AG09309 (cell line): ENCODE measurements at places on chromosomes 3 and 15.

- DNase-seq = no peak
Measured at GRCh38 chr15:27427276-27427675, 456.3 kb downstream of the GABRG3 start.

DNA sequence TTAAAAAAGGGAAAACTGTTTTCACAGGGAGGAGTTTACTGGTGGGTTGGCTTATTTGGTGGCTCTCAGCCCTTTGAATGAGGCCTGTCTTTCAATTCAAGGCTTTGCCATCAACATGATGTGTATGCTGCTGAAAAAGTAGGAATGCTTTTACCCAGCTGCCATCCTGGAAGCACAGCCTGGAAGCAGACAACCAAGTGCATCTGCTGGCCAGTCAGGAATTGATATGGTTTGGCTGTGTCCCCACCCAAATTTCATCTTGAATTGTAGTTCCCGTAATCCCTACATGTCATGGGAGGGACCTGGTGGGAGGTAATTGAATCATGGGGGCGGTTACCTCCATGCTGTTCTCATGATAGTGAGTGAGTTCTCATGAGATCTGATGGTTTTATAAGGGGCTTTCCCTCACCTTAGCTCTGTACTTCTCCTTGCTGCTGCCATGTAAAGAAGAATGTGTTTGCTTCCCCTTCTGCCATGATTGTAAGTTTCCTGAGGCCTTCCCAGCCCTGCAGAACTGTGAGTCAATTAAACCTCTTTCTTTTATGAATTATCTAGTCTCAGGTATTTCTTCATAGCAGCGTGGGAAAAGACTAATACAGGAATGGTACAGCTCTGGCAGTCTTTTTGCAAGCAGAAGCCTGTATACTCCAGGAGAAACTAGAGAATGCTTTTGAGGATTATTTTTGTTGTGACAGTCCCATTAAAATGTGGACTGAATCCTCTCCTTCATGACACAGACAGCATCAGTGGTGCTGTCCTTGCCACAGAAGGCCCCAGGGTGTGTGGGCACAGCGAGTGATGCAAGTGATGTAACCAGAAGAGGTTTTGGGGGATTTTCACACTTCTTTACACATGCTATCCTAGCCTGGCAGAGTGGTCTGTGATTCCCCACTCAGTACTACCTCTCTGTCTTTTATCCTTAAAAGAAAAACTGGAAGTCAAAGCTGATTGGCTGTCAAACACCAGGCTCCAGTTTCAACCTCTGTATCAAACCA is 20.0 kb downstream of the PLCL2 start:
- no peak for DNase-seq

- DNase-seq = no peak
Measured at GRCh38 chr3:128113817-128114794, 9.5 kb downstream of the RUVBL1 start.

DNA sequence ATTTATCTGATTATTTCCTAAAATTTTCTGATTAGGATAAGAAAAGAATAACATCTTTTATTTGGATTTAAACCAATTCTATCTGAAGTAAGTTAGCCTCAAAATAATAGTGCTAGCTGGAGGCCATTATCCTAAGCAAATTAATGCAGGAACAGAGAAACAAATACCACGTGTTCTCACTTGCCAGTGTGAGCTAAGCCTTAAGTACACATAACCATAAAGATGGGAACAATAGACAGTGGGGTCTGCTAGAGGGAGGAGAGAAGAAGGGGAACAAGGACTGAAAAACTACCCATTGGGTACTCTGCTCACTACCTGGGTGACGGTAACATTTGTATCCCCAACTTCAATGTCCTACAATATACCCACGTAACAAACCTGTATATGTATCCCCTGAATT is 31.3 kb upstream of the LYSMD4 start:
- DNase-seq = no peak

DNA sequence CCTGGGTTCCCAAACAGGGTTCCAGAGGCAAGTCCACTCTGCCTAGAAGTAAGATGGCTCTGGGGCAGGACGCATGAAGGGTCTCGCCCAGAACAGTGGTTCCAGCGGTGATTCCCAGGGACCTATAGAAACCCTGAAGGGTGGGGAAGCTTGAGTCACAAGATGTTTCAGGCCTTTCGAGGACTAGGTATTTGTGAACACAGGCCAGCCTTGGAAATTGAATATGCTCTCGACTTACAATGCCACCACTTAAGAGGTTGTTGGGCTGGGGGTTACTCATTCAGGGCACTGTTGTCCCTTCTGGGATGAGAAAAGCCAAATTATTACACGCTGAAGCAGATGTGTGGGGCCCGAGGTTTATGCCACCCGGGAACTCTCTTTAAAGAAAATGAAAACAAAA is 152.0 kb downstream of the TJP1 start:
- DNase-seq = no peak

DNA sequence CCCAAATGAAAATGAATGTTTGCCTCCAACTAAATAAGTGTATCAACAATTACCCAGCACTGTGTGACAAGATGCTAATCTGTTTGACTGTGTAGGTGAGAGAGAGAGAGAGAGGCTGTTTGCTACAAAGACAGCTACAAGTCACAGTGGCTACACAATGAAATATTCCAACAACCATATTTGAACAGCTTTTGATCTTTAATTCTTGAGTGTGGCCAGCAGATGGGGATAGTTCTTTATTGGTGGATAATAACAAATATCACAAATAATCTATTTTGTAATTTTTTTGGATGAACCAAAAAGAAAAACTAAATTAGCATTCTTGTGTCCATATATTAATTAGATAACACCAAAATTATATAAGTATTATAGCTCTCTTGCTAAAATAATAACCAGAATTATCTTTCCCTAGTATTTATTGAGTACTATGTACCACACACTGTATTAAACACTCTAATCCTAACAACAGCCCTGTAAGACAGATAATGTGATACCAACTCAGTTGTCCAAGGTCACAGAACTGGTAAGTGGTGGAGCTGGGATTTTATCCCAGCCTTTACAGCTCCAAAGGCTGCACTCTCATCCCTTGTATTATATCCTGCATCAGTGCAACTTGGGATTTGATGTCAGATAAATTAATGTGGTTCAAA is 61.9 kb upstream of the C3orf80 start:
- no peak for DNase-seq

DNA sequence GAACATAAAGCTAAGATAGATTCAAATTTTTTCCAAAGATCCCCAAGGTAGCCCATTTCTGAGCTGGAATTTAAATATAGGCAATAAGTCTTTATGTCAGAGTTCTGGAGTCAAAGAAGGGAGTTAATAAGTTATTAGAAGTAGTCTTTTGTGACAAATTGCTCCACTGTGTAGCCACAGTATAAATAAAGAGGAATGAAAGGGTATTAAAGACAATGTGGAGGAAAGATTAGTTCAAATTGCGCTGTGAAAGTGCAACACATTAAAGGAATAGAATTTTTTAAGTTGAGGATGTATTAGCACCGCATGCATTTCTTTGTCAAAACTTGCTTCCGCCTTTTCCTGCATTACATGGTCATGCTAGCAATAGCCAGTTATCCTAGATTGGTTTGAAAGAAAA is 666.6 kb upstream of the CCDC54 start:
- no peak for DNase-seq

DNA sequence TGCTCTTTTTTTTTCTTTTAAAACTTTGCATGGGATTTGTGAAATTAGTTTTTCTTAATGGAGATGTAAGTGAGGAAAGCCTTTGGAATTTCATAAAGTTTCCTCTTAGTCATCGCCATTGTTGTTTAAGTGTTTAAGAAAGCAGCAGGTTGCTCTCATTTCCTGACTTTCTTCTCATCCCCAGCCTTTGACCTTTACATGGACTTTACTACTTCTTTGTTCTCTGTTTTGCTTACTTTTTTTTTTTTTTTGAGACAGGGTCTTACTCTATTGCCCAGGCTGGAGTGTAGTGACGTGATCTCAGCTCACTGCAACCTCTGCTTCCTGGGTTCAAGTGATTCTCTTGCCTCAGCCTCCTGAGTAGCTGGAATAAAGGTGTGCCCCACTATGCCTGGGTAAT is 38.6 kb downstream of the FBXL2 start:
- DNase-seq = peak; percentile 24

DNA sequence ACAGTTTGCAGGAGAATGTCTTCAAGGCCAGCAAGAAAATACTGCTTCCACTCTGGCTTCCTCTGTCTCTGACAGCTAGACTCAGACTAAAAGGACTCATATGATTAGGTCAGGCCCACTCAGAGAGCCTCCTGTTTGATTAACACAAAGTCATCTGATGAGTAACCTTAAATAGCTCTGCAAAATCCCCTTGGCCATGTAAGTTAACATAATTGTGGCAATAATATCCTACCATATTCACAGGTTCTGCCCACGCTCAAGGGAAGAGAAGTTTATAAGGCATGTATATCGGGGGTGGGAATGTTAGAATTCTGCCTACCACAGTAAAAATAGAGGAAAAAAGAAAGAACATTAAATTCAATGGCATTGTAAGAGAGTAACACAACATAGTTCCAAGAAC is 20.6 kb upstream of the HHATL start:
- DNase-seq = no peak

DNA sequence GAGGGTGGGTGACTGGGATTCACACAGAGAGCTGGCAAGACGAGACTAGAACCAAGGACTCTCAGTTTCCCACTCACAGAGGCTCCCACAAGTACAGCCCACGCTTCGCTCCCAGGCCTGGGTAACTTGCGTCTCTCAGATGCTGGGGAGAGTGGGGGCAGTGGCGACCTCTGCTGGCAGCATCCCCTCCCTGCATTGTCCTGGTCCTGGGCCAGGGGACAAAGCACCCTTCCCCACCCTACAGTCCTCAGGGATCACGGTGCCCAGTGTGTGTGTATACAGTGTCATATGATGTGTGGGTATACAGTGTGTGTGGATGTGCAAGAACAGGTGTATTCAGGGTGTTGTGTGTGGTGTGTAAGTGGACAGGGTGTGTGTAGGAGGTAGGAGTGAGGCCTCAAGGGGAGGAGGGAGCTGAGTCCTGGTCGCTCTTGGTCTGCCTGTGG is 12.8 kb downstream of the VILL start:
- no peak for DNase-seq

DNA sequence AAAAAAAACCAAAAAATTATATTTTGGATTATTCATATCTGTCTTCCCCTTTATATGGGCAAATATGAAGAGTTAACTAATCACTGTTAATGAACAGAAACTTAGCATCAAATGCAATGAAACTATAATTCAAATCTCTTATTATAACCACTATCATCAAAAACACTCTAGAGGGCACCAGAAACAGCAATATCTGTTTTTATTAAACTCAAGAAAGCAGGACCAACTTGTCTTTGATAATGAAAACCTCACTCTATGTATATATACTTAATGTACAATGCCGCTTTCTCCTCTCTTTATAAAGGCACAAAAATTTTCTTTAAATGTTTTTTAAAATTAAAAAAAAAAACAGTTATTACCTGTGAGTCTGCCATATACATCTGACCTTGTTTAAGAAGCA is 92.7 kb downstream of the UACA start:
- no peak for DNase-seq

DNA sequence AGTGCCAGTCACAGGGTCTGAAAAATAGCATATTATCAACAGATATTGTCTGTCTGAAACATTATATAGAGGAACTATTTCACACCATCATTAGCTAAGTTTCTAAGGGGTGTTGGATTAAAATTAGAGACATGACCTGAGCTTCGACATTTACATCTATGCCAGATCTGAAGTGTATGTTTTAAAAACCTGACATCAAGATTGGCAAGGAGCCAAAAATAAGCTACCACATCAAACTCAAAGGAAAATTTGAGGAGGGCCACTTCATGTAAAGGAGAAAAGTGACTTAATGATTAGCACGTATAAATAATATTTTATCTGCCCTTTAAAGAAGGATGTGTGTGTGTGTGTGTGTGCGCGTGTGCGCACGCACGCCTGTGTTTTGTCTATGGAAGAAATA is 752.0 kb upstream of the GRM7 start:
- no peak for DNase-seq

GRCh38 chr3:77449459-77450350 is 409.8 kb downstream of the ROBO2 start:
- no peak for DNase-seq

- no peak for DNase-seq
Measured at GRCh38 chr3:12388185-12388584, 96.1 kb upstream of the TSEN2 start.

DNA sequence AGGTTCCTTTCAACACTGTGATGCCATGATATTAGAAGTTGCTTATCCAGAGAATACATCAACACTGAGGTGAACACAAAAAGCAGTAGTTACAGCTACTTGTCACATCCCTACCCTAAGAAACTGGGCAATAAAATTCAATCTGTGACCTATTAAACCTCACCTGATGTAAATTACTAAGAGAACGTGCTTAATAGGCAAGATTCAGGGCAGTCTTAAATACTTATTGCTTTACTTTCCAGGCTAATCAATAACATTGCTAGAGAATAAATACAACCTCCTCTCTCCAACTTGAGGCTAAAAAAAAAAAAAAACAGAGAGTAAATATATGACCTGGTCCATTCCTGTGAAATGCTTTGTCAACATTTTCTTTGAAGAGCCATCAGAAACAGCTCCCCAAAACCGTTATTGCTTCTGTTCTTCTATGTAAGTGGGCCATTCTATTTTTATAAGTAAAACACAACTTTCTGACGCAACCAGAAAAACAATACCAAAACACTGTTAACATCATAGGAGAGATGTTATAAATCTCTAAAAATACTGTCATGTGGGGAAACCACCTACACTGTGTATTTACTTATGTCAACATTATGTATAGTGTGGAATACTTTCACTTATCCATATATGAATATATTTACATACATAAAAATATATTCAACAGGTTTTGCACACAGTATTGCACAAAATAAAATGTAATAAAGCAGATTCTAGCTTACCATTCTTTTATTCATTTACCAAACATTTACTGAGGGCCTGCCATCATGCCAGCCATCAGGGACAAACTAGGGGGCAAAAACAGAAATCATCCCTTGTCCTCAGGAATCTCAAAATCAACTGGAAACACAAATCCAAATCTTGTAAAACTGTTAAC is 2.7 kb downstream of the NKIRAS1 start:
- DNase-seq = no peak

DNA sequence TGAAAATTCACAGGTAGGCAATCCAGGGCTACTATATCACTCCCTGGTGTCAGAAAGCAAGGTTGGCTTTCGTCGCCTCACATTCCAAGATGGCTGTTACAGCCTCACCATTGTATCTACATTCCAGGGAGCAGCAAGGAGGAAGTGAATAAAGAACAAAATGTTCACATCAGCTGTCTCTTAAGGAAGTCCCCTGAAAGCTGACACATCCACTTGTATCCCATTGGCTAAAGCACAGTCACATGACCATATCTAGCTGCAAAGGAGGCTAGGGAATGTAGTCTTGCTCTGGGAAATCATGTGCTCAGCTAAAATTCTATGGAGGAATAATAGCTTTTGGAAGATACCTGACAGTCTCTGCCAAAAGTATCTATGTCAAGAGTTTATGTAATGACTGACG is 12.8 kb upstream of the GATA2 start:
- DNase-seq = no peak

- no peak for DNase-seq
Measured at GRCh38 chr15:79206940-79207339, 75.6 kb upstream of the ANKRD34C start.

- DNase-seq = no peak
Measured at GRCh38 chr3:57069503-57069902, 9.0 kb downstream of the SPATA12 start.

GRCh38 chr3:181713280-181713647 is 1.5 kb downstream of the SOX2 start:
- DNase-seq = no peak

GRCh38 chr3:12932347-12932746 is 91.0 kb upstream of the RPL32 start:
- no peak for DNase-seq
